ENCODE measurements at places on chromosomes 13 and 19. TPM values are rescaled to one million over a fixed set of nuclear protein-coding genes. Genes with fewer than 3 reads are reported as not detected.

DNA sequence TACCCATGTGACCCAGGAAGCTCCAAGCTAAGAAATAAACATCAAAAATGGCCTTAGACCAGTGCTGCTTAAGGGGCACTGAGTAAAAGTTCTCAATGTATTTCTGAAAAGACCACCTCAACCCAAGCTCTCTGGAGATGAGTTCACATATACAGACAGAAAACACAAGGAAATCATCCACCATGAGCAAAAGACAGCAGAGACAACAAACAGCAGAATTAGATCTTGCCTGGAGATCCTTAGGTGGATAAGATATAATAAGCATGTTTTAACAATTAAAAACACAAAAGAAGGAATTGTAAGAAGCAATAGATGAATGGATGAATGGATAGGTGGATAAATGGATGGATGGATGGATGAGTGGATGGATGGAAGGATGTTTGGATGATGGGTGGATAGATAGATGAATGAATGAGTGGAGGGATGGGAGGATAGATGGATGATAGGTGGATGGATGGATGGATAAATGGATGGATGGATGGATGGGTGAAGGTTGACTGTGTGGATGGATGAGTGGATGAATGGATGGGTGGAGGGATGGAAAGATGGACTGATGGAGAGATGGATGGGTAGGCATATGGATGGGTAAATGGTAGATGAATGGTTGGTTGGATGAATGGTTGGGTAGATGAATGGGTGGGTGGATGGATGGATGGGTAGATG, 9.6 kb upstream of the NMRK2 start:
- no peak for DNase-seq

DNA sequence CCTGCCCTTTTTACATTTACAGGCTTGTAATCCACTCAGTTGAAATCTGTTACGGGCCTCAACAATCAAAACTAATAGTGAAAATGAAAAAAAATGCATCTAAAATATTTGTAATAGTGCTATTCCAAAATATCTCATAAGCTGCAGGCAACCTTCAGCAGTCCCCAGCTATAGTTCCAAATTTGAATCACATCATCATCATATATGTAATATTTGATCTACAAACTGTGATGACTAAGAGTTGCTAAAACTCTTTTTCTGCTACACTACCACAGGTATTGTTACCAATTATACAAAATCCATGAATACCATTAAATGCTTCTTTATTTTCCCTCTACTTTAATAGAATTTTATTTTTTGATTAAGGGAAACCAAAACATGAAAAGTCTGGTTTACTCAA, 121.4 kb upstream of the RFC3 start:
- no peak for DNase-seq

DNA sequence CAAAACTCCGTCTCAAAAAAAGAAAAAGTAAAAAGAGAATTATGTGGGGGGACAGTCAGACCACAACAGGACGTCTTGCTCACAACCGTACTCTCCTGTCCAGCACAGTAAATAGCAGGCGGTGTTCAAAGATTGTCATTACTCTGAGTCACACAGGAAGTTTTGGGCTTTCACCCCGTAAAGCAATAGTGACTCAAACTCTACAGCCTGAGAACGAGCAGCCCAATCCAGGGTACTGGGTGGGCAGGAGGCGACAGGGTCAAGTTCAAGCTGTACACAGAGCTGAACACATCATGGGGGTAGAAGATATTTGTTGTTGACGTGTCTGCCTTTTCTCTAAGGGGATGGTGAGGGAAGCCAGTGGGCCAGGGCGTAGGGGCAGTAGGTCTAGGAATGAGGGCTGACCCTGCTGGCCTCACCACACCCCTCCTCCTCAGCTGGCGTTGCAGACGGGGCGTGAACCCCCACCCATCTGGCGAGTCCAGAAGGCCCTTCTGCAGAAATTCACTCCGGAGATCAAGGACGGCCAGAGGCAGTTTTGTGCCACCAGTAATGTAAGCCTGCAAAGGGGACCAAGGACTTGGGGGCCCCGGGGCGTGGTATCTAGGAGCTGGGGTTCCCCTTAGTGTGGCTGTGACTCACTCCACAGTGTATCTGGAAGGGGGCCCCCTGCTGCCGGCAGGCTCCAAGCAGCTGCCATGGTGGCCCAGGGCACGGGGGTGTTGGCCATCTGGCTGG, 23.3 kb downstream of the PRR12 start:
- no peak for DNase-seq

Gene TEX101
- total RNA-seq: not detected

Gene C19orf67
- total RNA-seq: not detected

GRCh38 chr19:45069056-45069455, 7.2 kb downstream of the ZNF296 start:
- no peak for DNase-seq

DNA sequence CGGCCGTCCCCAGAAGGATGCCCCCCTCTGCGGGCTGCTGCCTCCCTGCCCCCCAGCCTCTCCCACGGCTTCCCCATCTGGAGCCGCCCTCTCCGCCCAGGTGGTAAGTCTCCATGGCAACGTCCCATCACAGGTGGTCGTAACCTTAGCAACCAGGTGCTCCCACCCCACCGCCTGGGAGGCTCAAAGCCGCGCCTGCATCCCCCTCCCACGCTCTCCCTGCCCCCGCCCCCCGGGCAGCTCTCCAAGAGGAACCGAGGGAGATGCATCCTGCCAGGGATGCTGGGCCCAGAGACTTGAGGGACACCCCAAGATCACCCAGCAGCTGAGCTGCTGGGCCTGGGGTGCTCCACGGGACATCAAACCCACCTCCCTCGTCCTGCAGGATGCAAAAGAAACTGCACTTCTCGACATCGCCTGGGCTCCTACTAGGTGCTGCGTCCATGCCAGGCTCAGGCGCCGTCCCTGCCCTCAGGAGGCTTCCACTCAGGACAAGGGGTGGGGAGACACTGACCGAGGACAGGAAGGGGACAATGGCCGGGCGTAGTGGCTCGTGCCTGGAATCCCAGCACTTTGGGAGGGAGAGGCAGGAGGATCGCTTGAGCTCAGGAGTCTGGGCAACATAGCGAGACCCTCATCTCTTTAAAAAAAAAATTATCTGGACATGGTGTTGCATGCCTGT, 5.0 kb upstream of the LINGO3 start:
- DNase-seq: no peak

GRCh38 chr13:67776151-67776550, 546.0 kb upstream of the PCDH9 start:
- no peak for DNase-seq

Gene FFAR1
- total RNA-seq: not detected

GRCh38 chr19:31338069-31338776, 11.0 kb downstream of the TSHZ3 start:
- no peak for DNase-seq

DNA sequence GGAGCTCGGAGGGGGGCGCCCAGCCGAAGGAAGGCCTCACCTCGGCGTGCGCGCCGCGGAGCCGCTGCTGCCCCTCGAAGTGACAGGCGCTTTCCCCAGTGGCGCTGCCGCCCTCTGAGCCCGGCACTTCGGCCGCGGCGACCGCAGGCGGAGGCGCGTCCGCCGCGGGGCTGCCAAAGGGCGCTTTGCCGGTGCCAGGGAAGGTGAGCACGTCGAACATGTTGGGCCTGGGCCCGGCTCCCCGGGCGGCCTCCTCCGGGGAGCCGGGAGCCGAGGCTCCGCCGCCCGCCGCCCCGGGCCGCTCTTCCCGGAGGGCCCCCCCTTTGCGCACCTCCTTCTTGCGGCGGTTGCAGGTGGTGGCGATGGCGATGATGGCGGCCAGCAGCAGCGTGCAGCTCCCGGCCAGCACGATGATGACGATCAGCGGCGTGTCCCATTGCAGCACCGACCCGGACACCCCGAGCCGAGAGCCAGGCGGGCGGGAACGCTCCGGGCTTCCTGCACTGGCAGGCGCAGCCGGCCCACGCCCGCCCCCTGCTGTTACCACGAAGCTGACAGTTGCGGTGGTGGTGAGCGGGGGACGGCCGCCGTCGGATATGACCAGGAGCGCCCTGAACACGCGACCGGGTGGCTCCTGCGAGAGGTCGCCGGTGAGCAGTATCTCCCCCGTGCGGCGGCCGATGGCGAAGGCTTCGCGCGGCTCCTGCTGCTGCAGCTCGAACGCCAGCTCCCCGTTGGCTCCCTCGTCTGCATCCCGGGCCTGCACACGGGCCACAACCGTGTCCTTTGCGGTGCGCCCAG, 2.5 kb downstream of the PCDH8 start:
- no peak for DNase-seq

Data from mucosa of gallbladder (tissue), 1 donor.